ENCODE measurements at places on chromosomes 7 and 10.
A peak's percentile ranks its signal among the peaks of the same experiment; 100 is the strongest.

- DNase-seq = no peak
These were observed 1.5 kb downstream of the ABCB4 start for GRCh38 chr7:87473986-87474385.

DNA sequence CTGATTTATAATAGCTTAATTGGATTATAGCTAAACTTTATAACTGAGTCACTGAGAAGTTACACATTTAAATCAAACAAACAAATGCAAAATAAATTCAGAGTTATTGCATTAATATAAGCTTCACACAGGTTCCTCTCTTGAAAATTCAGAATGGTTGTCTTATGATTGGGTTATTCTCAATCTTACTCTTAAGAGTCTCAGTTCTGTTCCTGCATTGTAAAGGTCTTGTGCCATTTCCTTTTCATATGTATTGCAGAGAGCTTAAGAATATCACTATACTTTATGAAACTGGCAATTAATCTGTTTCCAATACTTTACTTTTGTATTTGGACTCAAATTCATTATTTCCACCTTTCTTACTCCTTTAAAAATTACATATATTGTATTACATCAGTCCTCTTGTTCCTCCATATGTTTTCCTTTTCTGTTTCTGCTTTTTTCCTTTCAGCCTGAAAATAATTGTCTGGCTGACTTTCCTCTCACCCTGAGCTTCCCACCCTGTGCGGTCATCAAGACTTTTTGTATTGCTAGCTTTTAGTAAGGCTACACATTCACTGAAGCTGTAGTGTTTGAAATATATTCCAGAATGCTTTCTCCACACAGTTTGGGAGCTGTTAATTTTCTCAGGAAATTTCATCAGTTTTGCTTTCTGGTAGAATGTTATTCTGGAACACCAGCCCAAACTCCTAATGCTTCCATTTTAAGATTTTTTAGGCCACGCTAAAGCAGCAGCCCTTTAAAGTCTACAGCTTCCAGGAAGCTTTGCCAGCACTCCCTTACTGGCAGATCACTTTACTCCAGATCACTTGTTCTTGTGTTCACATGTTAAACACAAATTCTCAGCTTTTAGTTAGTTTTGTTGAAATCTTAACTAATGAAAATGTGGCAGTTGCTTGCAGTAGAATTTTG lies 139.4 kb downstream of the KCND2 start:
- no peak for DNase-seq

DNA sequence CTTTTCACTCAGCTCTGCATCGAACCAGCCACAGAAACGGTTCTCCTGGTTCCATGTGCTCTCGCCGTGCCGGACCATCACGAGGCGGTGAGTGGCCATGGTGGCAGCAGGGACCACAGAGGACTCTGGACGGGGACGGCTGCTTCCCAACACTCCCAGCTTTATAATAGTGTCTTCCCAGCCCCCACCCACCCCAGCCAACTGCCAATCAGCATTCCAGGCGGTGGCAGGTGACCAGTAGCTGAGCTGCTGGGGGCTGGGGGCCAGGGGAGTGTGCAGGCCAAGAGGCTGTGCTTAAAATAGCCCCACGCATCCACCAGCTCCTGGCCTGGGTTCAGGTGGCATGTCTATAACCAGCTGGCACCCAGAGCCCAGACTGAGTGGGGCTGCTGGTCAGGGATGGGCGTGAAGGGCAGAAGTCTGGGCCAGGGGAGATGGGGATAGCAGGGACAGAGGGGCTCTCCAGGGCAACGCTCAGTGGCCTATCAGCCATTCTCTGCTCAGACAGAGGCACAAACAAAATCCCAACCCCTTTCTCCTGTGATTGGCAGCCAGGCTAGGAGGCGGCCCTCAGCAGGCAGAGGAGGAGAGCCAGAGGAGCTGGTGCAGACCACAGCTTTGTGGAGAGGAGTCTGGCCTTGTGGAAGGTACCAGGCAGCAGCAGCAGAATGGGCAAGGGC lies at the start of gene PGAM2:
TSS of gene PGAM2 (minus strand) at position 137 of the 680 bp plus-strand sequence. CDS start at position 99, 38 bp downstream.
- no peak for DNase-seq

- no peak for DNase-seq
These were observed 7.9 kb downstream of the WEE2 start for GRCh38 chr7:141715794-141716689.

GRCh38 chr7:80182630-80183276 lies 48.1 kb downstream of the GNAI1 start:
- DNase-seq = peak; percentile 12

All from mammary epithelial cell (primary cell).